ENCODE measurements at places on chromosomes 2 and 18.
A peak's percentile ranks its signal among the peaks of the same experiment; 100 is the strongest.

DNA sequence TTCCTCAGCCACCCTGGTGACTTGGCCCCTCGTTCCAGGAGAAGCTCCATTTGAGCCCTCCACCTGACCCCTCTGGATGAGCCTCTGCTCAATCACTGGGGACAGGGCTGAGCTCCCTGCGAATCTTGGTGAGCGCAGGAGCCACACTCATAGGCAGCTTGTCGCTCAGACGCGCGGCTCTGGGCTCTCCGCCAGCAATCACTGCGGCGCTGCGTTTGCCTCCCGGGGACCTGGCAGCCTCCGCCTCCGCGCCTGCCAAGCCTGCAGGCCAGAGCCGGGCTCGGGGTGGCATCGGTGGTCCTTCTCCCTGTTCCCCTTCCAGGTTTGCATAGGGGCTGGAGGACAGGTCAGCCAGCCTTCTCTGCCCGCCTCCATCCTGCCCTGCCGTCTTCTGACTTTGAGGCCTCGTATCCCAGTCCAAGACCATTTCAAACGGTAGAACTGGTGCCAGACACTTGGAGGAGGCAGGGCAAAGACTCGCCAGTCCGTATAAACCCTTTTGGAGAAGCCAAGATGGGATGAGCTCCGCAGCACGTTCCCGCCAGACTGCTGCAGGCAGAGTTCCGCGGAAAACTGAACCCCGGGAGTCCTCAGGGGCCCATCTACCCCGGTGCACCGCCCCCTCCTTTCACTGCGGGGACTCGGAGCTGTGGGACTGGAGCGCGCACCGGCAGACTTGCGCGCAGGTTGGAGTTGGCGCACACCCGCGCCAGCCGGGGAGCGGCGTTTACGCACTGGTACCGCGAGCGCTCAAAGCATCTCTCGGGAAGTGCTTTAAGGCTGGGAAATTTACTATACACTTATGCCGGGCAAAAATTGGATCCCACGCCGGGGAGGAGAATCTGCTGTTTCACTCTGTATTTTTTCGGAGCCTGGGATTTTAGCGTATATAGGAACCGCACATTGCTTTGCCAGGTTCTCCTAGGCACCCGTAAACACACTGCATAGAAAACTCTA lies 1.1 kb upstream of the TACR1 start:
- peak; percentile 81 for DNase-seq

DNA sequence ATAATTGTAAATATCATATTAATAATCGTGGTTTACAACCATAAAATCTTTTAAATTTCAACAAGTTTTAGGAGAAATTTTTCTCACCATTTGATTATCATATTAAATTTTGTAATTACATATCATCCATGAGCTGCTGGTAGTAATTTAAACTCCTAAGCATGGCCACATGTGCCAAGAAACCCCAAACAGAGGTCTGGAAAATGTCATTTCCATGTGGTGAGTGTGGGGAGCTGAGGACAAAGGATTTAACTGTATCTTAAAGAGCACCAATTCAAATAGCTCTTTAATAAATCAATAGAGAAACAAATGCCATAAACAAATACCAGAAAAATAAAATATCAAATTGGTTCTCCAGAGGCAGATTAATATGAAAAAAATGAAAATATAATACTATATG lies 26.3 kb downstream of the PSME4 start:
- DNase-seq = no peak

GRCh38 chr2:166044853-166045483 lies 82.9 kb downstream of the SCN1A start:
- no peak for DNase-seq

GRCh38 chr2:160220026-160220425 lies 20.0 kb upstream of the ITGB6 start:
- no peak for DNase-seq

GRCh38 chr2:154709215-154709614 lies 10.7 kb downstream of the KCNJ3 start:
- no peak for DNase-seq

DNA sequence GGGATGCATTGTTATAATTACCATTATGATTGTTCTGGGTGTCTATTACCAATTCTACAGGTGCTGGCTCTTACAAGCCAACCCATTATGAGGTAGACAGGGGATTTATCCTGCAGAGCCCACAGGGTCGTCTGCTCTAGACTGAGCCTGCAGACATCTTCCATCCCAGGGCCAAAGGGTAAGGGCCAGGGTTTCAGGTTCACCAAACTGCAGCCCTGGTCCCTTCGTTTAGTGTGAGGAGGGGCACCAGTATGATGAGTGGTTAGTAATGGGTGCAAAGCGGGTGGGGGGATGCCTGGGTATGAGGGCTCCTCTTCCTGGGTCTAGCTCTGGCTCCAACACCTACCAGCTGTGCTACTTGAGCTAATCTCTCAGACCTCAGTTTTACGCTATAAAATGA lies 1.2 kb upstream of the ARID5A start:
- DNase-seq = no peak

GRCh38 chr2:174972924-174973323 lies 32.3 kb downstream of the CHN1 start:
- DNase-seq = no peak

GRCh38 chr2:1494257-1494656 lies 81.0 kb downstream of the TPO start:
- DNase-seq = no peak

GRCh38 chr2:9741110-9741509 lies 102.2 kb upstream of the TAF1B start:
- no peak for DNase-seq

- DNase-seq = no peak
These were observed 14.0 kb upstream of the SCLY start for GRCh38 chr2:238046725-238047270.

GRCh38 chr2:96427169-96427568 lies 78.0 kb downstream of the NEURL3 start:
- DNase-seq = no peak

- DNase-seq = no peak
These were observed 750.8 kb upstream of the ACVR2A start for GRCh38 chr2:147094077-147094476.

DNA sequence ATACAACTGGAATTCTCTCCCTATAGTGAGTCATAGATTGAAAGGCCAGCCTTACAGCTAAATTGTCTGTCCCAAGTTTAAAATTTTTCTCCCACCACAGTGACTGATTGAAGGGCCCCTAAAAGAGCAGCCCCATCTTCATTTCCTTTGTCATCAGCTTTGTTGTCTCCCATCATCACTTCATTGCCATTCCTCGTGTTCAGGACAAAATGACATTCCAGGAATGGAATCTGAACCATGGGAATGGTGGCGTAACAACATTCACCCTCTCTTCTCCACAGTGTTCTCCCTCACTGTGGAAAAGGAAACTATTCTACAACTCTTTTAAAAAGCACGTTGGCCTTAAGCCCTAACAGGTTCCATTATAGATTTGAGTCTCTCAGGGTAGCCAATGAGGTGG lies 52.1 kb downstream of the PSTPIP2 start:
- no peak for DNase-seq

DNA sequence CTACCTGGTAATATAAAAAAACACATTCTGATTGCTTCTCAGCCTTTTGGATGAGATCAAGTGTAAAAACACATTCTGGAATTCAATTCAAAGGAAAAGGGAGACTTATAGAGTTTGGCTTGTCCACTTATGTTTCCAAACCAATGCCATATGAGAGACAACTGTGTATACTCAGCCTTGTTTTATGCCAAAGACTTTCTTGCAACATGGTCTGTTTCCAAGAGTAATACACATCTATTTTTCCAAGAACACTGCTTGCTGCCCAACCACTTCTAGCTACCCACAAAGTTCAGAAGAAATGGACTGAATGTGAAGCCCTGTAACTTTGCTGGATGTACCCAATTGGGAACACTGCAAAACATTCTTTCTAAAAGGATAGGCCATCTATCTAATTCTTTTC lies 48.0 kb upstream of the GRB14 start:
- no peak for DNase-seq

DNA sequence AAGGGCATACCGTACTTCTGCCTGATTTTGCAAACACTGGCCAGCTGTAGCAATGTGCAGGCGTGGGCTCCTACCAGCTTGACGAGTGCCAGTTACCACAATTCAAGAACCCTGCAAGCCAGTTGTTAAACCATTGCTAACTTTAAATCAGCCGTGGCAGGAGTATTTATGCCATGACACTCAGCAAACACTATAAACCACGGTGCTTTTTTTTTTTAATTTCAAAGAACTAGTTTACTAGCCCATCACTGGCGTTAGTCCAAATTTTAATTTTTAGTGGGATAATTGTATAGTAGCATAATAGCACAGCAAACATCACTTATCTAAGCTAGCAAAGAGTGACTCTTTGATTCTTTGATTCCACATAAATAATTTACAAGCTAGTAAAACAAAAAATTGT lies 111.1 kb downstream of the COL4A4 start:
- DNase-seq = no peak

GRCh38 chr2:65939687-65940086 lies 495.2 kb upstream of the MEIS1 start:
- no peak for DNase-seq

GRCh38 chr18:6495536-6495935 lies 80.8 kb upstream of the L3MBTL4 start:
- no peak for DNase-seq

- no peak for DNase-seq
These were observed 48.0 kb upstream of the CTLA4 start for GRCh38 chr2:203819434-203820133.

GRCh38 chr2:223306371-223306770 lies 254.4 kb downstream of the KCNE4 start:
- DNase-seq = no peak

Data from retina (tissue), 1 donor.